ENCODE measurements at places on chromosomes 3 and 15.

GRCh38 chr15:48493084-48493762 lies 152.3 kb downstream of the FBN1 start:
- no peak for DNase-seq

GRCh38 chr15:73569361-73569760 lies 63.8 kb downstream of the NPTN start:
- no peak for DNase-seq

DNA sequence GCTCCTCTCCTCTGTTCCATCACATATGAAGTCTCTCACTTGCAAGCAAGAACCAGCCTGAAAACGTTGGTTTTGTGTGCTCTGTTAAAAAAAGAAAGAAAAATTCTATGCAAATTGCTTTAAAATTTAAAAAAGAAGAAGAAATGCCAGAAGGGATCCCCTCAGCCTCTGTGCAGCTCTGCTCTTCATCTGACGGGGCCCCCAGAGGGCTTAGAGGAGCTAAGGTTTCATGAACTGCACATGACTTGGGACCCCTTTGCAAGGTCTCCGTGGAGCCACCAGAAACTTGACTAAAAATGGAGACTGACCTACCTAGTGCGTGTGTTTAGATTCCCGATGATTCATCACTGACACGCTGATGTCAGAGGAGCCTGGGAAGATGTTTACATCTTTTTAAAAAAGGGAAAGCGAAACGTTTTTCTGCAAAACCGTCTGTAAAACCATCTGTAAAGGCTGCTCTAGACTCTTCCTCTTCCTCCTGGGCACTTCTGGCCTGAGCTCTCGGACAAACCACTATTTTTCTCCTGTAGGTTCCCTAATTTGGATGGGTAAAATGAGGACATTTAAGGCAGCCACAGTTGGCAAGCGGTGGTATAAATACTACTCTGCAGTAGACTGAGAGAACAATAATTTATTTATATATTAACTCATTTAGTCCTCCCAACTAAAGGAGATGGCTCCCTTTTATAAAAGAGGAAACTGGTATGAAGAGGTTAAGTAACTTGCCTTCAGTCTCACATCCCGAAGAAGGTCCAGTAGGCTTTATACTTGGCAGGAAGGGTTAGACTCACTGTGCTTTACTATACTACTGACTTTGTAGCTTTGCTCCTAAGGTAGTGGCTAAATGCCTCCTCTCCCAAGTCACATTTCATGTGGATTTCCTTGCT lies 67.2 kb upstream of the POLG start:
- DNase-seq, result no peak

DNA sequence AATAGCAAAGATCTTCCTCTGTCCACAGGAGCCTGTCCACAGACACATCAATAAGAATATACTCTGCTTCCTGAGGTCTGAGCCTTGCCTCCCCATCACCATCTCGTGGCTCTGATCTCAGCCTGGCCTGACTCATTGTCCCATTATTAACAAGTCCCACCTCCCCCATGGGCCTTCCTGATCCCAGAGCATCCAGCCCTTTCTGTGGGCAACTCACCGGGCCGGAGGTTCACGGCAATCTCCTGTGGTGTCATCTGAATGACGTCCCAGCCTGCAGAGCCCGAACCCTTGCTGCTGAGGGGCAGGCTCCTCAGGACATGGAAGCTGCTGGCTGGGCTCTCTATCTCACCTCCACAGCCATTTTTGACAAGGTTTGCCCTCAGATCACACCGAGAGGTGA lies 28.1 kb downstream of the ITGB5 start:
- no peak for DNase-seq

DNA sequence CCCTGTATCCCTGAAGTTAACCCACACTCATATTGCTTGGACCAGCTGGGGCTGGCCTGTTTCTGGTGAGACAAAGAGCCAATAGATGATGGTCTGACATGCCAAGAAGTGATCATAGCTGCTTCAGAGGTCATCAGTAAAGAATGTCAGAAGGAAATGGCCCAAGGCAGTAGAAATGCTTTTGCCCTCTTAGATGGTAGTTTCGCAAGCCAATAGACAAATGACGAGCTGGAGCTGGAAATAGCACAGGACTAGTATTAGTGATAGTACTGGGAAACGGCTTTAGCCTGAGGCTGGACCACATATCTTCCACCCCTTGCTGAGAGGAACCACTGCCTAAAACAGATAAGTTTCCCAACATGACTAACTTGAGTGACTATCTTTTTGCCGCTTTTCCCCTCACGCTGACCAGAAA lies 176.1 kb upstream of the THBS1 start:
- DNase-seq, result no peak

DNA sequence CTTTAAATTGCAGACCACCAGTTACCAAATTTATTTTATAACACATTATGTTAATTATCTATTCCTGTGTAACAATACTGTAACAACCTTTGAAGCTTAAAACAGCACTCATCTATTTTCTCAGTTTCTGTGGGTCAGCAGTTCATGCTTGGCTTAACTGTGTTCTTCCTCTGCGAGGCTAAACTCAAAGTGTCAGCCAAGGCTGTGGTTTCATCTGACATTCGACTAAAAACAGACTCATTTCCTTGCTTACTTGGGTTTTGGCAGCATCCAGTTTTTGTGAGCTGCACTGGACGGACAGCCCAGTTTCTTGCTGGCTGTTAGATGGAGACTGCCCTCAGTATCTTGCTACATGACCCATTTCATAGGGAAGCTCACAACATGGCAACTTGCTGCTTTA lies 247.3 kb upstream of the KCNH8 start:
- no peak for DNase-seq

DNA sequence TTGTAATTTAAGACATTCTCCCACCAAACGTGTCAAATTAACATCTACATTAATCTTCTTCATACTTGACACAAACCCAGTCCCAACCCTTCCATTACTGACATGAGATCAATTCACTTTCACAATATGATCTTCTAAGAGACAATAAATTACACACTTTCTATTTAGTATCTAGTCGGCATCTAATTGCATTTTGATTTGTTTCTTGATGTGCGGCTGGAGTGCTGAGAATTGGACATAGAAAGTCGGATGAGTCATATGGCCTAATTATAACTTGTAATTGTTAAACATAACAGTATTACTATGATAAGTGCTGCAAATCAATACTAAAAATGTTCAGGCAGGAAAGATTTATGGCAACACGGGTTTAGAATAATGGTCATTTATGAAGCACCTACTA lies 78.4 kb upstream of the RORA start:
- no peak for DNase-seq

- no peak for DNase-seq
These were observed 15.4 kb upstream of the VPS8 start for GRCh38 chr3:184796551-184796950.

DNA sequence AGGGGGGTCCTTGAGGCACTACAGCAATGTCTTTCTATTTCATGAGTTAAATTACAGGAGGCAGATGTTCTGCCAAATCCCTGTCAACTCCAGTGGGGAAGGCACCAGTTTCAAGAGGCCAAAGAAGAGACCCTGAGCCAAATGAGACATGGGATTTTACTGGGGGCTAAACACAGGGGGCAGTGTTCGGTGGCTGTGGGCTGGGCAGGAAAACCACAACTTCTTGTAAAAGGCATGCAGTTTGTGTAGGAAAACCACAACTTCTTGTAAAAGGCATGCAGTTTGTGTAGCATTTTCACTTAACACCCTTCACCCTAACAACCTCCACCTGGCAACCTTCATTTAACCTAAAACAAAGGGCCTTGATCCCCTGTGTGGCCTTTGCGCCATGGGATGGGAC lies 61.0 kb downstream of the POLR2M start:
- no peak for DNase-seq

DNA sequence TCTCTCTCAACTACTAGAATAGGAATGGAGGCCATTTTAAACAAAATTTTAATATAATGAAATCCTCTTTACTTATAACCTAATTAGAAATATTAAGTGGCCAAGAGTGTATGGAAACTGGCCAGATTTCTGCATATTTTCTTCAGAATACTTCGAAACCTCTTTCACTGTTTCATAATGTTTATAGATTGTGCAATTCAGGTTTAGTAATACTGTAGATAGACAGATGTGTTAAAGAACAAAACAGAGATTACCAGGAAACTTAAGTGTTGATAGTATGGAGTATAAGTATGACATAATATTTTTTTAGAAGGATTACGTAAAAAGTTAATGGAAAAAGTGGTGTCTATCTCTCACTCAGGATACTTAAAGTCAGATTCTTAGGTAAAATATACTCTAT lies 4.7 kb downstream of the ABHD5 start:
- no peak for DNase-seq

DNA sequence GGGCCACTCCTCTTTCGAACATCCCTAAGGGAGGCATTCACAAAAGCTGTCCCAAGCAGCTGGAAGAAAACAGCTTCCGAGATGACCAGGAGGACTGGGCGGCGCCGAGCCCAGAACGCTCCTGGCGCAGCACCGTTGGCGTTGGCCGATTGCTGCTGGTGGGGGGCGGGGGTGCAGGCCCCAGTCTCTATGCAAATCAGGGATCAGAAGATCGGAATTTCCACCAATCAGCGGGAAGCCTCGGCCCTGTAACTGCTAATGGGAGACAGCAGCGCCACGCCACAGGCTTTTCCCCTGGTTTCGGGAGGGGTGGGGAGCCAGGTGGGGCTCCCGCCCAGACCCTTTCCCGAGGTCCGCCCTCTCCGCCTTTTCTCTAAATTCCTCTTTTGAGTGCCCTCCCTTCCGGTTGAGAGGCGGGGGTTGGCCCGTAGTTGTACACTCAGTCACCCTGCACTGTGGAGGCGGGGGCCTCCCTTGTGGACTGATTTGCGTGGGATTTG lies 27.0 kb downstream of the HMCES start:
- peak; percentile 70 for DNase-seq

DNA sequence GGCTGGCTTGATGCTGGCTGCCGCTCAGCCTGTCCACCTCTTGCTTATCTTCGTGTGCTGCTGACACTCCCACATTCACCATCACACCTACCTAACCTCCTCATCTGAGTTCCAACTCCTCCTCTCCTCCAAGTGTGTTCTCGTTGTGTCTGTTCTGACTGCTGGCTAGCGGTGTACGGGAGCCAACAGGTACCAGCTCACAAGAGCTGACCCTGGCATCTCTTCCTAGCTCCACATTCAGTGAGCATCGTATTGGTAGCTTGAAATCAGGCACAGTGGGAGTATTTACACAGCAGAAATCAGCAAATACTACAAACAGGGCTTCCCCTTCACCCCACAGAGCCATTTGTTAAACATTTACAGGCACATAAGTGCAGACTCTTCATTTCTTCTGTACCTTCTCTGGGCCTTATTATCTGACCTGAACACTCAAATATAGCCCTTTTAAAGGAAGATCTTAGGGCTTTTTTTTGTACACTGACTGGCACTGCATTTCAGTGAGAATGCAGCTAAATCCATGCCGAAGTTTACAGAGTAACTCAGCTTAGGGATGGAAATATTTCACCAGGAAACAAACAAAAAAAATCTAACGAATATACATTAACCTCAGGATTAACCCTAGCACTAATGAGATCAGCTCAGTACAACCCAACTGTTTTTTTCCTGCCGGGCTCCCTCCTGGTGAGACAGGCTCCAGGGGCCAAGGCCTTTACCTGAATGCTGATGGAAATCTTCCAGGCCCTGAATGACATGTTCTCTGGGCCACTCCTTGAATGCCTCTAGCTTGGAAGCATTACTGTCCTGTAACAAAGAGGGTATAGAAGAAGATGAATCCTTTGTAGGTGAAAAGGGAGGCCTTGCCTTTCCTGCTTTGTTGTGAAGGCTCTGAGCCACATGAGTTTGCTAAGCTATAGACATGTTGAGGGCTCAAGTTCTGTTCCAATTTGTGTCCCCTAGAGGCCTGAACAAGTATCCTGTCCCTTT lies 150.5 kb upstream of the LPP start:
- no peak for DNase-seq

GRCh38 chr15:22811640-22812039 lies 25.2 kb downstream of the NIPA1 start:
- DNase-seq, result peak; percentile 18

DNA sequence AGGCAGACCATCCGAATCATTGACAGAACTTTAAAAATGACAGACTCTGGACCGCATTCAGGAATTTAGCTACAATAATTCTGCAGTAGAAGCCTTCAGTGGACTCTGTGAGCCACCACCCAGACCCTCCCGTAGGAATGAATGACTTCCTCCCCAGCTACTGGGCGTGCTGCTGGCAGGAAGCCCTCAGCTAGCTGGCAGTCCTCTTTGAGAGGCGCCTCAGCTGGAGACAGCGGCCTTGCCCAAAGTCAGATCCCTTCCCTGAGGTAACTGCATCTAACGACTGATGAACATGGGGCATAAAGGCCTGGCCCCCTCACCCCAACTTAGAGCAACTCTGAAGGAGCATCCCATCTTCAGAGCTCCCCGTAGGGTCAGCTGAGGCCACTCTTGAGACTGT lies 25.8 kb downstream of the CRABP1 start:
- no peak for DNase-seq

DNA sequence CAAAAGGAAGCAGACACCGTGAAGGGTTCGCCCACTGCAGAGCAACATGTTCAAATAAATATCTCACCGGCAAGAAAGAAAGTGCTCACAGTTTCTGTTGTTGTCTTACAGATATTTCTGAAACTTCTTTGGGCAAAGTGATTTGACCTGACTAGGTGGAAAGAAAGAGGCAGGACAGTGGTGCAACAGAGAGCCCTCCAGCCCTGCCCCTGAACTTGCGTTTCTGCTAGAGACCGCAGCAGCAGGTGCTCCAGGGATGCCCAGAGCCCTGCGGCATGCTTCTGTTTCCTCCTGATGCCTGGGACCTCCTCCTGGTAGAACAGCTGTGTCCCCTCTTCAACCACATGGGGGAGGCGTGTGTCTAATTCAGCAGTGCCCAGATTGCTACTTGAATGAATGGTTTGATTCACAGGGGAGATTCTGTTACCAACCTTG lies 123.4 kb downstream of the ATP10A start:
- DNase-seq, result peak; percentile 63

GRCh38 chr15:64502551-64502950 lies 42.2 kb downstream of the ZNF609 start:
- no peak for DNase-seq

GRCh38 chr3:172137287-172138192 lies 98.2 kb downstream of the FNDC3B start:
- DNase-seq, result no peak

DNA sequence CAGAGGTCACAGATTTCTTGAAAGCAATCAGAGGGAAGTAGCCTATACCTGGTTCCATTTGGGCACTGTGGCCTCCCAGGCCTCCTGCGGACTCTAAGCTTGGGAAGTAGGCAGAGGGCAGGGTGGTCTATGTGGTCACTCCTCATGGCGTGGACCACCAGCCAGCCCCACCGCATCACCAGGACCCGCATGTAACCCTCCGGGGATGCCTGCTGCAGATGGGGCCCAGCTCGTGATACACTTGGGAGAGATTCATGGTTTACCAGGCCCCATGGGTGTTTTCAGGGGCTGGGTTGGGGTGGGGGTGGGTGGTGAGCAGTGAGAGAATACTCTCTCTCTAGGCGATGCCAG lies 123.7 kb downstream of the ASB7 start:
- no peak for DNase-seq

GRCh38 chr3:138479438-138479863 lies 45.0 kb downstream of the ESYT3 start:
- DNase-seq, result peak; percentile 65
